ENCODE measurements at places on chromosomes 2 and 18. TPM values are rescaled to one million over a fixed set of nuclear protein-coding genes. Genes with fewer than 3 reads are reported as not detected.

The ZNF638 gene
- 92.4 TPM for total RNA-seq

The COL4A4 gene
- total RNA-seq: 7.6 TPM

The DYTN gene
- total RNA-seq: not detected

The TEKT4 gene
- total RNA-seq: not detected

The CCDC102B gene
- total RNA-seq: 16.9 TPM

The TSPYL6 gene
- not detected for total RNA-seq

- no peak overlapping the region for H3K27ac ChIP-seq
- H3K4me1 ChIP-seq: no peaks in the 10 kb centered on the region
- no peak overlapping the region for H3K4me3 ChIP-seq
- no peak for DNase-seq
Observed at GRCh38 chr2:204586444-204587180, 41.3 kb downstream of the PARD3B start.

DNA sequence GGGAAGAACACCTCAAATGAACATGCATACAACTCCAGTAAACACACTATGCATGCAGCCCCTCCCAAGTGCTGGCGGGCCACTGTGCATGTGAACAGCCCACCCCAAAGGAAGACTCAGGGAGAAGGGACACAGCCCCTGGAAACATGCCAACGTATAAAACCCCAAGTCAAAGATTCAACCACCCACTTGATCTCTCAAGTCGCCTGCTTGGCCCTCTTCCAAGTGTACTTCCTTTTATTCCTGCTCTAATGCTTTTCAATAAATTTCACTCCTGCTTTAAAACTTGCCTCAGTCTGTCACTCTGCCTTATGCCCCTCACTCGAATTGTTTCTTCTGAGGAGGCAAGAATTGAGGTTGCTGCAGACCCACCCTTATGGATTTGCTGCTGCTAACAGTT is 139.1 kb downstream of the C1D start:
- peak; percentile 12 for DNase-seq
- H3K4me3 ChIP-seq: no peak overlapping the region
- H3K4me1 ChIP-seq: no peaks in the 10 kb centered on the region
- H3K36me3 ChIP-seq: no peaks in the 10 kb centered on the region

DNA sequence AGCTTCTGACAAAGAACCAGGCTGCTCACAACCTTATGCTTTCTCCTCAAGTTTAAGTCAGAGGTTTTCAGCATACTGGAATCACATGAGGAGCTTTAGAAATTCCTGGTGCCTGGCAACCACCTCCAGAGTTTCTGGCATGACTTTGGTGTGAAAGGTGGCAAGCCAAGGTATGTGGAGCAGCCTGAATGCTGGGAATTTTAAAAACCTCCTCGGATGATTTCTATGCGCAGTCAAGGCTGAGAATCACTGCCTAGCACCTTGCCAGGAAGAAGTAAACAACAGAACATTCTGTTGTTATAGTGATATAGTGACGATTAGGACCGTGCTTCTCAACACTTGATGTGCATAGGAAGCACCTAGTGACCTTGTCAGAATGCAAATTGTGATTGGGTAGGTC is 11.7 kb downstream of the CCBE1 start:
- peaks cover 7% of the 10 kb centered on the region for H3K4me1 ChIP-seq
- no peak for DNase-seq
- no peak overlapping the region for H3K27ac ChIP-seq
- no peaks in the 10 kb centered on the region for H3K36me3 ChIP-seq

DNA sequence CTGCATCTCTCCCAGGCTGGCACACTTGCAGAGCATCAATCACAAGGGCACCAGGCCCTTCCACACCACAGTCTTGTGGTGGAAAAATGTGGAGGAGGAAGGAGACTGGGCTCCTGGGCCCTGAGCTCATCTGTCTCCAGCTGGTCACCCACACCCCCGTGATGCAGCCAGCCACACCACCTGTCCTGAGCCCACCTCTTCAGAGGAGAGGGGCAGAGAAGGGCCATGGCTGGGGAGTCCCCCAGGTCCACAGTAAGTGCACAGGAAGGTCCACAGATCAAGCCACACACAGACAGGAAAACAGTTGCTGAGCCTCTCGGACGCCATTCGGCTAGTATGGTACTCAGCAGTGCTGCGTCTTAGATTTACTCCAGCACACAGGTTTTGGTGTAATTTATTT is 203.5 kb upstream of the SALL3 start:
- peaks cover 43% of the 10 kb centered on the region for H3K27me3 ChIP-seq
- no peak overlapping the region for H3K27ac ChIP-seq
- DNase-seq: no peak
- H3K4me3 ChIP-seq: no peak overlapping the region
- H3K36me3 ChIP-seq: no peaks in the 10 kb centered on the region

DNA sequence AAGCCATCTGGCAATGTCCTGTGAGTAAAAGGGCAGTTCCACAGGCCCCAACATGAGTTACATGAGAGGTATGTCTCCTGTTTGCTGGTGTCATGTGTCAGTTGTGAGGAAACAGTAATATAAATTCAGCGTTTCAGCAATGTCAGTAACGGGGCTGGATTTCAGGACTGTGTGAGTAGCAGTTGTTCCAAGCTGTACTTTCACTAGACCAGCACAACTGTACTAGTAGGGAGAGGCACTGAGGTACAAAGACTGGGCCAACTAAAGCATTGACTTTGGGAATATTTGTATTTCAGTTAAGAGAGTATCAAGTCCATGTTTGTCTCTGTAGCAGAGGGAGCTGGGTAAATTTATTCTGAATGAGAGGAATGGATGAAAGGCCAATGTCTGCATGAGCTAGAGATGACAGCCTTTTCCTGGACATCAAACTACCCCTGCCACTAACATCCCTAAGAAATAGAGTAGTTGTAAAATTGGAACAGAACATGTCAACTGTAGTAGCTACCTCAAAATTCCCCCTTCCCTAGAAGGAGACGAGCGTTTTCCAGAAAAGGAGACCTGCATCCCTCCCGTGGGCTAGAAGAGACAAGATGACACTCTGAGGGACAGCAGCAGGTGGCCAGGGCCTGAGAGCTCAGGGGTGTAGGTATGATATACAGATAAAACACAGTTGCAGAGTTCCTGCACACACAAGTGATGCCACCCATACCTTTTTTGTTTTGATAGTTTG is 24.4 kb downstream of the EIF4E2 start:
- DNase-seq: no peak
- peaks cover 19% of the 10 kb centered on the region for H3K36me3 ChIP-seq
- H3K4me3 ChIP-seq: no peak overlapping the region
- H3K27ac ChIP-seq: peak overlapping the region; percentile 6

GRCh38 chr2:209369656-209370055 is 54.2 kb upstream of the MAP2 start:
- no peaks in the 10 kb centered on the region for H3K27me3 ChIP-seq
- H3K36me3 ChIP-seq: no peaks in the 10 kb centered on the region
- peaks cover 10% of the 10 kb centered on the region for H3K4me1 ChIP-seq
- DNase-seq: no peak

DNA sequence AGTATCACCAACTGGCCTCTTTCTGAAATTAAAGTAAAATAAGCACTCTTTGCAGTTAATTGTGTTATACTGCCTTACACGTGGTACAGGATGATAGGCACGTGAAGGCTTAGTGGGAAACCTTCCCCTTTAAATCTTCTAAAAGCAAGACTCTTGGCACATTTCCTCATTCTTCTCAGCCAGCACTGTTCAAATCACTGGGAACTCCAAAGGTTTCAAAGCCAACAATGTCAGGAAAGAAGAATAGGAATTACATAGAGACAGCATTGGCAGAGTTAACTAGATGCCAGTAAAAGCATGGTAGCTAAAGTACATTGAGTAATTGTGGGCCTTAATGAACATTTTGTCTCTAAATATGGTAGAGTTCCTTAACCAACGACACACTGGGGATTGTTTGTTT is 96.4 kb downstream of the DTNA start:
- DNase-seq: no peak
- no peaks in the 10 kb centered on the region for H3K27me3 ChIP-seq
- H3K36me3 ChIP-seq: no peaks in the 10 kb centered on the region
- no peak overlapping the region for H3K27ac ChIP-seq
- H3K4me3 ChIP-seq: no peak overlapping the region
- H3K4me1 ChIP-seq: peaks cover 34% of the 10 kb centered on the region

DNA sequence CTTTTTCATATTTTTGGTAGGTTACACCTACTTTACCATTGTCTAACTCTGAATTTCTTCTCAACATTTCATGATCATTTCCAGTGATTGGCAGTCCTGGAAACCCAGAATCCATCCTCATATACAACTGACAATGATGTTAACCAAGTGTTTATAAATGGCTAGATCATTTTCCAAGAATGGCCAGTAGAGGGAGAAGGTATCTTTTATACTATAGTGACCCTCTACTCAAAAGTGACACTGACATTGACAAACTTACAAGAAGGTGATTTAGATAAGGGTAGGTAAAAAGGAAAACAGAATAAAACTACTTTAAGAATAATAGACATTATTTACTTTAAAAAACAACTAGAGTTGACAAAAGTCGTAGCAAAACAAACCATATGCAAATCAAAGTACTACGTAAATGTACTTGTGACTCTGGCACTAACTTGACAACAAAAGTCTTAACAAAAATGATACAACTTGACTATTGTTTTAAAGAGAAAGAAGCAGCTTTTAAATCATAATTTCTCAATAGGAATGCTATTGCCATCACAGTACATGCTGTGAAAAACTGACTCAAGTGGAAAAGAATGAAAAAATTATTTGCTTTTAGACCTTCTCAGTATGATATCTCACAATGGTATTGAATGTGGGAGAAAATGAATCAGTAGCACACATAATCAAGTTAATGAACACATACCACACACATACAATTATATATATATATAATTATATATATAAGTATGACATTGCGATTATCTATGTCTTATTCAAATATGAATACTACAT is 76.6 kb upstream of the GRB14 start:
- peaks cover 24% of the 10 kb centered on the region for H3K4me1 ChIP-seq
- H3K27me3 ChIP-seq: no peaks in the 10 kb centered on the region
- no peak for DNase-seq

- no peak overlapping the region for H3K4me3 ChIP-seq
- no peak overlapping the region for H3K27ac ChIP-seq
- H3K36me3 ChIP-seq: no peaks in the 10 kb centered on the region
- H3K4me1 ChIP-seq: no peaks in the 10 kb centered on the region
Observed at GRCh38 chr2:239471011-239471792, 70.4 kb upstream of the HDAC4 start.

- no peak overlapping the region for H3K27ac ChIP-seq
- H3K27me3 ChIP-seq: no peaks in the 10 kb centered on the region
- H3K36me3 ChIP-seq: no peaks in the 10 kb centered on the region
- no peaks in the 10 kb centered on the region for H3K4me1 ChIP-seq
- DNase-seq: no peak
Observed at GRCh38 chr18:46909497-46909896, 7.8 kb downstream of the PIAS2 start.

DNA sequence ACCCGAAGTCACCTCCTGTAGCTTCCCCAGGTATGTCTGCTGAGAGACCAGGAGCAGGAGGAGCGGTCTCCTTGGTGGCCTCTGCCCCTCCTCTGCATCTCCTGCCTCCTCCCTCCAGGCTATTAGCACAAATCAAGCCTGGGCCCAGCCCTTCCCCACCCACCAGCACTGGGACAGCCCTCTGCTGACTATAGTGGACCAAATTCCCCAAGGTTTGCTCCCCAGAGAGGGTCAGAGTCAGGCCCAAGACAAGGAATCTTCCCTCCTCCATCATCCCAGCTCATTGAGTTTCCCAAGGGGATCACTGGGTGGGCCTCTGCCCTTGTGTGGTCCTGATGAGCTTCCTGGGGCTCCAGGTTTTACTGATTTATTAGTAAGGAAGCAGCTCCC is 62.1 kb downstream of the EMILIN2 start:
- peaks cover 22% of the 10 kb centered on the region for H3K4me1 ChIP-seq
- peaks cover 21% of the 10 kb centered on the region for H3K27me3 ChIP-seq
- H3K4me3 ChIP-seq: no peak overlapping the region
- H3K36me3 ChIP-seq: peaks cover 53% of the 10 kb centered on the region

DNA sequence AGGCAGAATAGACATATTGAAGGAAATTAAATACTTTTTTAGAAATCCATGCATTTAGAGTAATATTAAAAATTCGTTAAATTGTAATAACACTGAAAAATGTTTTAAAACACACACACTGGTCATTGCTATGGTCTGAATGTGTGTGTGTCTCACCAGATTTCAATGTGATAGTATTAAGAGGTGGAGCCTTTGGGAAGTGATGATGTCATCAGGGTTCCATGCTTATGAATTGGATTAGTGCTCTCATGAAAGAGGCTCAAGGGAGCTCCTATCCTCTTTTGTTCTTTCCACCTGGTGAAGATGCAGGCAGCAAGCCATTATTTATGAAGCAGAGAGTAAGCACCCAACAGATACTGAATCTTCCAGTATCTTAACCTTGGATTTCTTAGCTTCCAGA is 441.8 kb downstream of the CDH2 start:
- no peak for DNase-seq
- no peaks in the 10 kb centered on the region for H3K4me1 ChIP-seq
- H3K4me3 ChIP-seq: no peak overlapping the region
- no peaks in the 10 kb centered on the region for H3K36me3 ChIP-seq
- H3K27ac ChIP-seq: no peak overlapping the region

DNA sequence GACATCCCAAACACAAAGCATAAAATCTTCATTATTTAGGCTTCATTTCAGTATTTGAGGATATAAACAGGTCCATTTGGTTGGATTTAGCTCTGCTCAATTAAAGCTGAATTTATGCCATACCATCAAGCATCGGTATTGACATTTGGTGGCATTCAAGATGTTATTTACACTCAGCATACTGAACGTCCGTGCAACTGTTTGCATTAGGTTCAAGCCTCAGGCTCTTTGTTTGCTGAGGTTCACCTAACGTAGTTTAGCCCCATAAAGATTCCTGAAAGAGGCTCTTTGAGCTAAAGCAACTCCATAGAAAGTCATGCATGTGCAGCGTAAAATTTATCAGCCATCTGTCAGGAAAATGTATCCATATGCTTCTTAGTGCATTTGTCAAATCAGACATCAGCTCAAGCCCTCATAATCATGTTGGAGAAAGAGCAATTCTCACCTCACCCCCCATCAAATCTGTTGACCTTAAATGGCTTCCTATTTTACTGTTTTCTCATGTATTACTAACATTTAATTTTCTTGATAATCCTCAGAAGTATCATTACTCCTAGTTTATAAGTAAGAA is 366.9 kb downstream of the EPHA4 start:
- H3K4me3 ChIP-seq: no peak overlapping the region
- no peaks in the 10 kb centered on the region for H3K36me3 ChIP-seq
- H3K27me3 ChIP-seq: no peaks in the 10 kb centered on the region
- no peak overlapping the region for H3K27ac ChIP-seq
- DNase-seq: no peak

GRCh38 chr2:158381205-158381604 is 75.3 kb downstream of the CCDC148 start:
- H3K27ac ChIP-seq: no peak overlapping the region
- H3K4me1 ChIP-seq: no peaks in the 10 kb centered on the region
- no peaks in the 10 kb centered on the region for H3K27me3 ChIP-seq

DNA sequence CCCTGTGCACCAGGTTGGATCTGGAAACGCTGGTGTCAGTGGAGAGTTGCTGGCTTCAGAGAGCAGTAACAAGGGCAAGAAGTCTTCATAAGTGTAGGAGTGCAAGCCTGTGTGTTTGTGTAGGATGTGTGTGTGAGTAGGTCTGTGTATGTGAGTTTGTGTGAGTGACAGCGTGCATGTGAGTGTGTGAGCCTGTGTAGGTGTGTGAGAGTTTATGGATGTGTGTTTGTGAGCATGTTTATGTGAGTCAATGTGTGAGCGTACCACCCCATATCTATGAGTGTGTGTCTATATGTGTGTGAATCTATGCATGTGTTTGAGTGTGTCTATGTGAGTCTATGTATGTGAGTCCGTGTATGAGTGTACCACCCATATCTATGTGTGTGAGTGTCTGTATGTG is 86.5 kb upstream of the ATG16L1 start:
- H3K27ac ChIP-seq: no peak overlapping the region
- no peak for DNase-seq
- no peak overlapping the region for H3K4me3 ChIP-seq
- peaks cover 14% of the 10 kb centered on the region for H3K4me1 ChIP-seq
